ENCODE measurements at places on chromosomes 6 and 20.

- DNase-seq, result no peak
Measured at GRCh38 chr20:38209054-38209675, 44.1 kb upstream of the TGM2 start.

GRCh38 chr6:14658030-14658429, 540.5 kb downstream of the CD83 start:
- no peak for DNase-seq

DNA sequence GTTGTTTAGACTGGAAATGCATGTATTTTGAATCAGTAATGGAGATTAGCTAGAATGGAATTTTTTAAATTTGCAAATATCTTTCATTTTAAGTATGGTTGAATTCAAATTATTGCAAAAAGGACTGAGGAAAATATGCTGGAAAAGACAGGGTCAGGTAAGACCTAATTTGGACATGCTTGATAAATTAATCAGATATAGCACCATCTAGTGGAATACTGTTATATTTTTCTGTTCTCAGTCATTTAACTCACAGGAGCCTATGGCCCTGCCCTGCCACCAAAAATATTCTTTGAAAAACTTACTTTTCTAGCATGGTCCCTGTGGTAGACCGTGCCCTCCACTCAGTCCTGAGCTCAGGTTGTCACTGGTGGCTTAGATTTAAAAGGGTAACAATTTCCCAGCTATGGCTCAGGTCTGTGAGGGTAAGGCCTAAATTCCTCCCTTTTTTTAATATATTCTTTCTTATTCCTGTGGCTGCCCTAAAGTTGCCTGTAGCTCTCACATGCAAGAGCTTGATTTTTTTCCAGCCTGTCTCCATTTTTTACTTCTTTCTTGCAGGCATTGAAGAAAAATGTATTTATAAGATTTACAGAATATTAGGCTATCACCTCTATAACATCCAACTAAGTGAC, 25.3 kb upstream of the KIAA1586 start:
- DNase-seq, result no peak

- DNase-seq, result no peak
Measured at GRCh38 chr6:97687916-97688315, 404.9 kb upstream of the MMS22L start.

DNA sequence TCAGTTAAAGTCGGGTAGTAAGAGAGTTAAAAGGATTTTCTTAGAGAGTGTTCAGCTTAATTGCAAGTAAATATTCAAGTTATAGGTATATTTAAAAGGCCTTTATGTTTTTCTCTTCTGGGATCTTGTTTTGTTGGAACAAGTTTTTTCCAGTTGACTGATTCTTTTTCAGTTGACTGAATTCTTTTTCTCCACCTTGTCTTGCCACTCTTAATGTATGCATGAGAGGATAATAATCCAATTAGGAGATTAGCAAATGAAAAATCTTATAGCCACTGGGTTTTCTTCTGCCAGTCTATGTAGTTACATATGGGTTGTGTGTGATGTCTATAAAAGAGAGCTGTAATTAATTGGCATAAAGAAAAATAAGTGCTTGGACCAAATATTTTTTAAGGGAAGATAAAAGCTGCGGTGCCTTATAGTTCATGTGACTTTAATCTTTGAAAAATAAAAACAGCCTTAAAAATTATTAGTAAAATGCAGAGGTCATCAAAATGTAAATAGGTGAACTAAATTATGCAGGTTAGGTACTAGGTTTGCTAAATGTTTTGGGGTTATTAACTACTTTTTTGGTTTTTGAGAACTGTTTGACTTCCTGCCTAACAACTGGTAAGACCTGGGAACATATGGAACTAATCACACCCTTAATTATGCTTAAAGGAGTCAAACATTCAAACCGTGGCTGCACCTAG, 367.2 kb downstream of the HTR1B start:
- no peak for DNase-seq

- no peak for DNase-seq
Measured at GRCh38 chr6:26531897-26532296, 6.3 kb upstream of the HMGN4 start.

DNA sequence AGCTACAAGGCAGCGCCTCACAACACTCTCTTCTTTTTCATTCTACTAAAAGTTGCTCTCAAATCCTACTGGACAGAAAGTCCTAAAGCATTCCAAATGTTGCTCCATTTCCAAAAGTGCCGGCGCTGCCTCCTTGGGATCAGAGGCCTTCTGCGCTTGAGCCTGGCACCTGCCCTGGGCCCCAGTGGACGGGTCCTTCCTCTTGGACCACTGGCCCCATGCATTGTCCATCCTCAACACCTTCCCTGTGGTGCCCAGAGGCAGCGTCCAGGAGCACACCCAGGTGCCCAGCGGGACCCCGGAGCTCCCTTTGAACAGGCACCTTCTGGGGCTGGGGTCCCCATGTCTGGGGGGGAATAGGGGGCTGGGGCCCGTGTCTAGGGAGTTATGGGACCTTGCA, 205.2 kb downstream of the ERMARD start:
- no peak for DNase-seq

- DNase-seq, result no peak
Measured at GRCh38 chr20:61014491-61014890, 237.6 kb upstream of the CDH4 start.

DNA sequence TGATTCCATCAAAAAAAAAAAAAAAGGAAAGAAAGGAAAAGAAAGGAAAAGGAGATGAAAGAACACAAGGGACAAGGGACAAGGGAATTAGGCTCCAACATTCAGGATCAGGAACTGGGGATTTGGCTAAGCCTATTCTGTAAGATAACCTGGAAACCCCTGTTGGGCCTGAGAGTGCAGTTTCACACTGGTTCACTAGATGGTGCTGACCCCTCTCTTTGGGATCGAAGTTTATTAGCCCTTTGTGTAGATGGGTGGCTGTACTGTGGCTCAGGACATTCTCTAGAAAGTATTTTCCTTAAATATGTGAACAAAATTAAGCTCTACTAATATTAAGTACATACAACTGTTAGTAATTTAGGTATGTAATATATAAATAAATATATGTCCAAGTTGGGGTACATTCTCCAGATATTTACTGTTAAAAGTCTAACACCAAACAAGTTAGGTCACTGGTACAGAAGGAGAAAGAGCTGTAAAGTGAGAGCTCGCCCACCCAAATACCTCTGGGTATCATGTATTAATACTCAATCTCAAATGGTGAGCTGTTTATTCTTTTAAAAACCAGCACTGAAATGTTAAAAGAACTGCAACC, 6.3 kb downstream of the OR2A4 start:
- DNase-seq, result no peak

DNA sequence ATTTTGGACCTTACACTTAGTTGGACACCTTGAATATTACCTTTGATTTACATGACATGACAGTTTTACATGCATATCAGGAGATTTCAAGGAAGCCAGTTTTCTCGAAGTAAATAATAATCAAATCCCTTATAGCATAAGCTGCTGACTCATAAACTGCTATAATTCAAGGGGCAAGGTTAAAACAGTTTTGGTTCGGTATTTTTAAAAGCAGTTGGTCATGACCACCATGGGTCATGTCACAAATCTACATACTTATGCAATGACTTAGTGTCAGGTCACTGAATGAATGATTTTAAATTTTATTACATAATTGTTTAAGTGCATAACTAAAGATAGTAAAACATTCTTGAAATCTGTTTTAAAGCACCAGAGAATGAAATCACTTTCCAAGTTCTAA, 158.0 kb downstream of the DST start:
- no peak for DNase-seq

DNA sequence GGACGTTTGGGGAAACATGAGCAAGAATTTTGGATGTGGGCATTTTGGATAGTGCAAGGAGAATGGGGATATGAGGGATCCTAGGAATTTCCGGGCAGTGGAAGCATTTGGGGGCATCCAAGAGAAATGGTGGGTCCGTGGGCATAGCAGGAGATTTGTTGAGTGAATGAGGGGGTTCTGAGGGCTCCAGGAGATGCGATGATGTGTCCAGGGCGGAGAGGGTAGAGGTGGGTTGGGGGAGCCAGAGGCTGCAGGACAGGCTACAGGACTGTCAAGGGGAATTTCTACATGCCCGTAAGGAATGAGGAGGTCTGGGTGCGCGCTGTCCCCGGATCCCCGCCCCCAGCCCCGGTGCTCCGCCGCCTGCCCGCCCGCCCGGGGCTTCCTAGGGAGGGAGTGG, 364 bp downstream of the FRS3 start:
- no peak for DNase-seq

DNA sequence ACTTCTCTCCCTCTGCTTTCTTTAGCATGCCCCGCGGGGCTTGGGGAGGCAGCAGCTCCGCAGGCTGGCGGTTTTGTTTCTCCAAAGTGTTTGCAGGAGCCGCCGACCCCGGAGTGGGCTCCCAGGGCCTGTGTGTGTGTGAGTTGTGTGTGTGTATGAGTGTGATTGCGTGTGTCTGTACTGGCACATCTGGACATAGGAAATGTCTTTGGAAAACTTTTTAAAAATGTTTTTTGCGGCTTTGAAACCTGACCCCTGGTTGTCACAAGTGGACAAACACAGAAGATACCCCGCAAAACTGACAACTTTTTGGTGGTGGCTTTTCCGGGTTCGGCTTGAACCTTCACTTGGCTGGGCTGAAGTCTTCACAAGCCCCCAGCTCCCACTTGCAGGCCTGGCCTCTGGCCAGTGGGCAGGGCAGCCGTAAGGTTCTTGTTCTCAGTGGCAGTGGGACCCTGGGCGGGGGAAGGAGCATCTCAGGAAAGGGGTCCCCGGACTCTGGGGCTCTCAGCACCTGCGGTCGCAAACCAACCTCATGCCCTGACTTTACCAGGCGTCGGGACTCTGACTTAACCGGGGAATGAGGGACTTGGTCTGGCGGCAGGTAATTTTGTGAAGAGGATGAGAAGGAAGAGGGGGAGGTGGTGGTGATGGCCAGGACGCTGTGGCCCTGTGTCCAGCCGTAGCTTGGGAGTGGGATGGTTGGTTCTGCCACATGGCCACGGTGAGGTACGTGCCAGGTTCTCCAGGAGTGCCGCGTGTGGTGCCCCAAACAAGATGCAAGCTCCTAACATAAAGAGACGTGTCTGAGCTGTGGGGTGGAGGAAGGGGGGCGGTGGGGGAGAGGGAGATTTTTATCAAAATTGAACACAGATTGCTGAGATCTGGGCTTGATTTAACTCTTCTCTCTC, 619 bp downstream of the DAAM2 start:
- DNase-seq, result no peak

GRCh38 chr6:44049989-44050871, 77.0 kb downstream of the MRPL14 start:
- no peak for DNase-seq

GRCh38 chr6:148509800-148510581, 167.4 kb downstream of the SASH1 start:
- no peak for DNase-seq

GRCh38 chr6:56934876-56935275, 20.0 kb upstream of the BEND6 start:
- DNase-seq, result no peak

- DNase-seq, result no peak
Measured at GRCh38 chr6:115203381-115203780, 857.3 kb downstream of the FRK start.

GRCh38 chr20:6925744-6926278, 158.3 kb downstream of the BMP2 start:
- DNase-seq, result no peak

DNA sequence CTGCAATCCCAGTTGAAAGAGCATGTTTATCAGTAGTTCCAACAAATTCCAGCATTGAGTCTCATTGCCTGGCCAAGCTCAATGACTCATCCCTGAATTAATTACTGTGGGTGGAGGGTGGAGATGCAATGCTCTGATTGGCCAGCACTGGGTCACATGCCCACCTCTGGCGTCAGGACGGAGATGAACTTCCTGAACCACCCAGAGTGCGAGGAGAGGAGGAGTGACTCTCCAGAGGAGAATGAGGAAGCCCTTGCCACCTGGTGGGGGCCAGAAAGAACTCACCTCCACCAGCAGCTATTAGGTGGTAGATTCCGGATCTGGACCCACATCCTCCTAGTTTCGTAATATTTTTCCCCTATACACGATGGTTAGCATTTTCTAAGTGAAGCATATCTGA, 283.9 kb downstream of the TBC1D7 start:
- DNase-seq, result no peak

DNA sequence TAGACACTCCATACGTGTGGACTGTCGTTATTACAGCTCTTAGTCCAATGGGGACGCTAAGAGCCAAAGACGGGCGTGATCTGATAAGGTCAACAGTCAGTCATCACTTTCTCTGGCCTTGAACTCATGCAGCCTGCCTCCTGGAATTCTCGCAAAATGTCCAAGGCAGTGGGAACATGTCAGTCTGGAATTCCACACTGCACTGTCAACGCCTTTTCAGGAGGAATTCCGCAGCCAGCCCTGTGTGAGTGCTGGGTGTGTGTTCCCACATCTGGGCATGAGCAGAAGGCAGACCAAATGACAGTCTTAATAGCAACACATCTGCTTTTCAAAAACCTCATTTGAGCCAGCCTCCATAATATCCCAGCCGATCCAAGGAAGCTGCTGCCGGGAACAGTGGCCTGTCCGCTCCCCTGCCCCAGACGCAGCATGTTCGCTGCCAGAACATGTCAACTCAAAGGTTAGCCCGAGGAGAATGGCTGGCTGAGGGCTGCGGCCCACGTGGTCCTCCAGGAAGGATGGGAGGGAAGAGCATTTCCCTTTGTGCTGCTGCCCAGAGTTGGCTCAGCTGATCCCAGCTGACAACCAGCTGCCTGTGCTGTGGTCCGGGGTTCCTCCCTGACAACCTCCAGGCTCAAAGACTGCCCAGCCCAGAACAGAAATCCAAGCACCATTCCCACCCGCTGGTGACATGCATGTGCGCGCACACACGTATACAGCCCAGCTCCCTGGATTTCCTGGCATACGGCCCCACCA, 103.1 kb downstream of the SULF2 start:
- DNase-seq, result no peak

DNA sequence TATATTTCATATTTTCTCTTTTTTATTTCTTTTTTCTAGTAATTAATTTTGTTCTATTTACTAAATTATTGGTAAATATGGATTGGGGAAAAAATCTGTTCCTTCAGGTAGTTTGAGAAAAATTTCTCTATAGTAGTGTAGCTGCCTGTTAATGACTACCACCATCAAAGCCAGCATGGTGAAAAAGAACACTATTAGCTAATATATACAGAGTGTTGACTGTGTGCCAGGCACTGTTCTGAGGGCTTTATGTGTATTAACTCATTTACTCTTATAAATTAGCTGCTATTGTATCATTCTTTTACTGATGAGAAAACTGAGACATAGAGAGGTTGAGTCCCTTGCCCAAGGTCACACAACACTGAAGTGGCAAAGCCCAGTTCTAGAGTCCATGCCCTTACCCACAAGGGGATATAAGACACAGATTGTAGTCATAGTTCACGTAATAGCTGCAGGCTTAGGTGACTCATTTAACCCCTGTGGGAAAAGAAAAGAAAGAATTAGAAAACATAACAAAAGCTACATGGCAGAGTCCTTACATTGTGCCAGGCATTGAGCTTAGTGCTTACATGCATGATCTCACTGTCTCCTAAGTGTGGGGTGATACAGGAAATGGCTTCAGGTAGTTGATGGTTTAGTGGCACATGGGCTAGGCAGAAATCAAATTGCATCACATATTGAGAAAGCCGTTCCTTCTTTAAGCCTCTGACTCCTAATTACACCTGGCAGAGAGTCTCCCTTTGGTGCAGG, 12.2 kb upstream of the AKIRIN2 start:
- DNase-seq, result no peak

- DNase-seq, result no peak
Measured at GRCh38 chr6:34585512-34586061, 29.5 kb upstream of the SPDEF start.
